ENCODE measurements at places on chromosomes 7 and 10.

DNA sequence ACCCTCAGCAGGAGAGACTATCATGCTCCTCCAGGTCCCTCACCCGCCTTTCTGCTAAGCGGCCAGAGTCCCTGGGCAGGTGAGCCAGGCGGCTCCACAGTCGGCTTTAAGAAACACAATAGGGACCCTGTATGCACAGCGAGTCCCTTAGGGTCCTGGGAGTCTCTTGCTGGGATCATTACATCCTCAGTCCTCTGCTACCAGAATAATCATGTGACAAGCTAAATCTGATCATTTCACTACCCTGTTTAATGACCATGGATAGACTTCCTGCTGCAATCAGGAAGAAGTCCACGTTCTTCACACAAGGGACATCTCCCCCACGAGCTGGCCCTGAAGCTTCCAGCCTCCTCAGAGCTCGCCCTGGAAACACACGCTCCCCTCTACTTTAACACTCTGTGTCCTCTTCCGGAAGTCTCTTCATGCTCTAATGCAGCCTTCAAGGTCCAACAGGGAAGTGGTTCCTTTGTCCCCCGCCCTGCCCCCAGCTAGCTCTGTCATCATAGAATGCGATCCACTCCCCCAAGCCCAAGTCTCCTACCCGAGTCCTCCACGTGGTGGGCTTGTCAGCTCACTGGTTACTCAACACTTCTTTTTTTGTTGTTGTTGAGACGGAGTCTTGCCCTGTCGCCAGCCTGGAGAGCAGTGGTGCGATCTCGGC is 101.5 kb downstream of the RNF216 start:
- DNase-seq = no peak

DNA sequence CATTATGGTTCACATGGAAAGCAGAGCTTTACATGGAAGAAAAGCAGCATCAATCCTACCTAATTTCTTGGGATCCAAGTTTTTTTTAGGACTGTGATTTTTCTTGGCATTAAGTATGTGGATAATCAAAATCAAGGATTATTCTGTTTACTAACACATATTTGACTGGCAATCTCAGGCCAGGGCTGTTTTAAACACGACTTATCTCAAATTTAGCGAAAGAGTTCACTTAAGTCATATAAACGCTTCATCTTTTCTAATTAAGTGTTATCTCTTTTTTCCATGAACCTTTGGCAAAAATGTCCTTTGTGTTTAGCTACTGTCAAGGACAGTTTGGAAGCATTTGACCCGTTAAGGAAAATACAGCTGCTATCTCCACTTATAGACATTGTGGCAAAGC is 92.0 kb downstream of the GNAI1 start:
- DNase-seq = no peak

DNA sequence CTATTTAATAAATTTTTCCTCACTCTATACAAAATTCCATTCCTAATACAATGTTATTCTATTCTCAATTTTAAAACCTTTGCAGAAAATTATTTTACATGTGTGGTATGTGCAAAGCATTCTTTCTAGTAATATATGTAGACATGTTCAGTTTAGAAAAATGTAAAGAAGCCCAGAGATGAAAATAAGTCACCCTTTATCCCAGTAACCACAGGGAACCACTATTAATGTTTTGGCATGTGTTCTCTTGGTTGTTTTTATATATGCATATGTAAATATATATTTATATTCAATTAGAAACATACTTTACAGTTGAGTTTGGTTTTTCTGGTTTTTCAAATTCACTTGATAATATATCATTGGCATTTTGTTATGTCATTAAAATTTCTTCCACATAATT is 14.8 kb upstream of the GLCCI1 start:
- no peak for DNase-seq

- DNase-seq = peak; percentile 85
Measured at GRCh38 chr7:82559193-82559805, 115.7 kb upstream of the CACNA2D1 start.
